ENCODE measurements at places on chromosomes 13 and 19. TPM values are rescaled to one million over a fixed set of nuclear protein-coding genes. Genes with fewer than 3 reads are reported as not detected.

The OR7A5 gene
- total RNA-seq = not detected

GRCh38 chr13:42494157-42494556, 79.8 kb upstream of the TNFSF11 start:
- no peak for DNase-seq

The PPM1N gene
- total RNA-seq = 0.42 TPM

The OR7C2 gene
- not detected for total RNA-seq

DNA sequence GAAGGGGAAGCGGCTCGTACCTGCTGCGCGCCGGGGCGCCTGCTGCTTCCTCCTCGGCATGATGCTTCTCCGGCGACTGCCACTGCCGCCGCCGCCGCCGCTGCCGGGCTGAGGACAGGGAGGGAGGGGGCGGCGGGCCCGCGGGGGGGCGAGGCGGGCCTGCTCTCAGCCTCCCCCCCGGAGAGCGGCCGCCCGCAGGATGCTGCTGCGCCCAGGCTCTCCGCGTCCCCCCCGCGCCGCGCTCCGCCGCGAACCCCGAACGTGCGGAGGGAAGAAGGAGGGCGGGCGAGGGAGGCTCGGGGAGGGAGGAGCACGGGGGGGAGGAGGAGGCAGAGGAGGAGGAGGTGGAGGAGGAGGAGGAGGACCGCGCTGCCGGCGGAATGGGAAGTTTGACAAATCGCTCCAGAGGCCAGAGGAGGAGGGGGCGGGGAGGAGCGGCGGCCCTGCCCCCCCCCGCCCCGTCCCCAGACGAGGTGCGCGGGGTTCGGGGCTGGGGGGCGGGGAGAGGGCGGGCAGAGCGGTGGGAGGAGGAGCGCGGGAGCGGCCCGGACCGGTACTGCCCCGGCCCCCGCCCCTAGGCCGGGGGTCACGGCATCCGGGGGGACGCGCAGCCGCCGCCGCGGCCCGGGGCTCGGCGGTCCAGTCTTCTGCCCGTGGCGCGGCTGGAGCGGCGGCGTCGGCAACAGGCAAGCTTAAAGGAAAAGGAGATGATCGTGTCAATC, at the start of gene TSHZ3:
TSHZ3 (minus strand) TSS at position 277 of the 722 bp plus-strand sequence; CDS start at position 60, 217 bp downstream.
- DNase-seq = no peak

DNA sequence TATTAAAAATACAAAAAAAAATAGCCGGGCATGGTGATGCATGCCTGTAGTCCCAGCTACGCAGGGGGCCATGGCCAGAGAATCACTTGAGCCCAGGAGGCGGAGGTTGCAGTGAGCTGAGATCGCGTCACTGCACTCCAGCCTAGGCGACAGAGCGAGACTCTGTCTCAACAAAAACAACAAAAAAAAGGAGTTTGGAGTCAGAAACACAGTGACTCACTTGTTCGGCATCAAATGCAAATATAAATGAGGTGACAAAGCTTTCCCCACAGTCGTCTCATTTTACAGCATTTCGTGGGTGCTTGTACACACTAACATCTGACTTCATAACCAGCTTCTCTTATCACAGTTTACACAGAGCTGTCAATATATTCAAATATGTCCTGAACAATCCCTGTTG, 11.0 kb downstream of the ZNF665 start:
- DNase-seq = no peak

GRCh38 chr19:18660051-18660910, 23.2 kb upstream of the CRTC1 start:
- peak; percentile 46 for DNase-seq

DNA sequence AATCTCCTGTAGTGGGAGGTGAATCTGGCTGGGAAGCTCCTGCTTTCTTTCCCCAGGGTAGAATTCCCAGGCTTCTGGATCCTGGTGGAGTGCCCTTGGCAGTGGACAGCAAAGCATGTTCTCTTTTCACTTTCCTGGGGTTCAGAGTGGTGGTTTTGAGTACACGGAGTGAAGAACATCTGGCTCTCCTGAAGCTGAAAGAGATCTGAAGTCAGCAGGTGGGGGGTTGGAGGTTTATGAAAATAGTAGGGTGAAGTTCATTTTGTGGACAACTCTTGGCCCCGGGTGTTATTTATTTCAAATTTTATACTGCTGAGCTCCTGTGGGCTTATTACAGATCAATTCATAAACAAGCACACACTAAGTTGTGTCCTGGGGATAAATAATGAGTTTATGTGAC, 497.3 kb downstream of the KLF5 start:
- DNase-seq = no peak

DNA sequence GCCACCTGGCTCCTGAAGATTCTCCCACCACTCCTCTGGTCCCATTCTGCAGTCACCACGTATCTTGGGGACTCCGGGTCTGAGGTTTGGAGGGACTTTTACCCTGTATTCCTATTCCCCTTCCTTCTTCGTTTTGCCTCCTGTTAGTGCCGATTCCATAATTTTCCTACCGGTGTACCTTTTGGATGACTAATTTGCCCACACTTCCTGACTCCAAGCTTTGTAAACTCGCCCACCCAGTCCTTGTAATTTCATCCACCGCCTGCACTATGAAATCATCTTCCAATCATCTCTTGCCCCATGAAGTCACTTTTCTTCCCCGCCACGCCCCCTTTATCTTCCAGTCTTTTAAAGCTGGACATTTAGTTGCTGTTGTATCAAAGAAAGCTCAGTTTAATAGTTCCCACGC, 572 bp downstream of the UCHL3 start:
- DNase-seq = peak; percentile 82

- DNase-seq = no peak
Measured at GRCh38 chr13:94716016-94716415, 3.7 kb upstream of the SOX21 start.

DNA sequence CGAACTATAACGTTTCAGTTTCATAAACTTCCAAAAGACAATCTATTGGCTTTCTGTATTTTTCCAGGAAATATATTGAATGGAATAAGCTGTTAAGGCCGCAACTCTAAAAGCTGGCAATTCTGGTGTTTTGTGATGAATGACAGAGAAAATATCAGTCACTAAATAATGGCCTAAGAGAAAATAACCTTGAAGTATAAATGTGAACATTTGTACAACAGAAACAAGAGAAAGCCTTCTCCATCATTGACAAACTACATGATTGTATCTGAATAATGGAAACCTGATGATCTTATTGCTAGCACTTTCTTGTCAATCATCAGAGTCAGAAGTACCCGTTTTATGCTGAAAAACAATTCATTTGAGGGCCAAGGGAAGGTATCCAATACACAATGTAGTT, 134.3 kb downstream of the TRPC4 start:
- no peak for DNase-seq

DNA sequence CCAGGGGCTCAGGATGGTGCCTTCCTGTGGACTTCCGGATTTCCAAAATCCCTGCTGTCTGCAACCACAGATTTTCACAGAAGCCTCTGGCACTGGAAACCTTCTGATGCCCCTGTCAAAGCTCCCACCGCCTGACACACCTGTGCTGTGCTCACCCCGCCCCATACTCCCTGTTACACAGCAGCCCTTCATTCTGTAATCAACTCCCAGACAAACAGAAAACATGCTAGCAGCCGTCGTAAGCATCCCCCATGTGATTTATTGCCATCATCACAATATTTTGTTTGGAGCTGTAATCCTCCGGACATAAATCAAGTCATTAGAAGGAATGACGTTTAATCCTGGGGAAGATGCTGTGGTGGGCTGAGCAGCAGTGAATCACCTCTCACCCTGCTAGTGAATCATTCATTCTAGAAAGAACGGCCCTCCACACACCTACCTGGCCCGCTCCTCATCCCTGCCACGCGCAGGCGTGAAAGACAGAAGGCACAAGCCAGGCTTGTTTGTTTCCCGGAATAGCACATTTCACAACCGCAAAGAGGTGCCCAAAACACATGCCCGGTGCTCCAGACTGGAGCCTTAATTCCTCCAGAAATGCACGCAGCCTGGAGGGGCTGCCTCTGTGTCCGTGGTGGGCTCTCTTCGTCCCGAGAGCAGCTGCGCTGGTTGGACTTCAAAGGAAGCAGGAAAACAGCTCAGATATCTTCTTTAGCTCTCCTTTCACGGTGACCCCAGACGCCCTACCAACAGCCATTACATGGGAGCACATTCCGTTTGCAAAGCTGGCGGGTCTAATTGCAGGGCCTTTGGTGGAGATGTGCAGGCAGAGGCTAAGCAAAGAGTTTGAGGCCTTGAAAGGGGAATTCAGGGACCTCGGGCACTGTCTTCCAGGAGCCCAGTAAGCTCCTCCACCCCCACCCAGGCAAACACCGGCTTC, 41.3 kb upstream of the KCTD15 start:
- DNase-seq = no peak

DNA sequence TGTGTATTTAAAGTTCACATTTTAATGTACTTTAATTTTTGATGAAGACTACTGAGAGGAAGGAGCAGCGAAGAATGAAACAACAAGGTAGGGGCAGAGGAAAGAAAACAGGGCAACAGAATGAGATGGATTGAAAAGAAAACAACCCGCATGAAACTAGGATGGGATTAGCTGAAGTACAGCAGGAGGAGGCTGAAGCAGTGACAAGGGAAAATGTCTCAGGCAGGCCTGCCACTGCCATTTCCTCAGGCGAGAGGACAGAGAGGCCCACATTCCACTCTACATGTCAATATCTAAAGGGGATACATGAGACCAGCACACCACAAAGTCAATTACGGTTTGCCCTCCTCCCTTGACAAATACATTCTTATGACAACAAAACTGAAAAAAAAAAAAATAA, 1703.2 kb downstream of the EFNB2 start:
- no peak for DNase-seq

DNA sequence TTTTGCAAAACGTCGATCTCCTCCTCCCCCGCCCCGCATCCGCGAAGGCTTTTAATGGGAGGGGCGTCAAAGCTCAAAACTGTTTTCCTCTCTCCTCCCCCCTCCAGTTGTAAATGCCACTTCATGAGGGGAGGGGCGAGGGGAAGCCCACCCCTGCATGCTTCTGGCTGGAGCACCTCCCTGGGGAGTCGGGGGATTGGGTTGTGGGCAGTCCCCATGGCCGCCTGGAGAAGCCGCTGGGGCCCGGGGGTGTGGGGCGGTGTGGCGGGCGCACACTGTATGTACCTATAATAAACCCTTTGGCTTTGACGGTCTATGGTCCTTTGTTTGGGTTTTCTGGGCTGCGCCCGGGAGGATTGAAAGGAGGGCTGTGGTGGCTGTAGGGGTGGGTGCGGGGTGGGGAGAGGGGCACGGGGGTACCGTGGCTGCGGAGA, 505 bp upstream of the SHKBP1 start:
- no peak for DNase-seq

GRCh38 chr13:45219123-45219891, 18.5 kb upstream of the KCTD4 start:
- DNase-seq = no peak

DNA sequence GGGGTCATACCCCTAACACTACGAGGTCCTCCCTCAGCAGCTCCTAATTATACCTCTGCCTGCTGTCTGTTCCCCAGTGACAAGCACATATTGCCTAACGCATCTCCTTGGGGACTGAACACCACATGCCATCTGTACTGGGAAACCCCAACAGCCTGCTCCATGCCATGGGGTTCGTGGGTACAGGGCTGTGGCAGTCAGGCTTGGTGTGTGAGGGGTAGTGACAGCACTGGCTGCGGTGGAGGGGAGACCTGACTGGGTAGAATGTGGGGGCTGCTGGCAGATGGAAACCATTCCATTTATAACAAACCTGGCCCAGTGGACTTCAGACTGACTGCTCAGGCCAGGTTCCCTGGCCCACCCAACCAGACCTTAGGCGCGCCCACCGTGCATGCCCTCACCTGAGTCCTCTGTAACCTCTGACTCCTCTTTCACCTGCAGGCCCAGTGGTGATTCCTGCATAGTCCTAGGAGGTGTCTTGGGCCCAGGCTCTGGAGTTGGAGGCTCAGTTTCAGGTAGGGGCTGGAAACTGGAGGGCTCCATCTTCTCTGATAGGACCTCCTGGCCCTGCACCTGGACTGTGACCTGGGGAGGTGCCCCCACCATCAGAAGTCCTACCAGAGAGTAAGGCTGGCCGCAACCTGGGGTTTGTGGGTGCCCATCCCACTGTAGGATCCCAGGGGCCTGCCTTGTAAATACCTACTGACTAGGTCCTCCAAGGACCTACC, 3.0 kb downstream of the MZF1 start:
- no peak for DNase-seq

GRCh38 chr13:66033924-66034323, 1196.2 kb downstream of the PCDH9 start:
- no peak for DNase-seq

DNA sequence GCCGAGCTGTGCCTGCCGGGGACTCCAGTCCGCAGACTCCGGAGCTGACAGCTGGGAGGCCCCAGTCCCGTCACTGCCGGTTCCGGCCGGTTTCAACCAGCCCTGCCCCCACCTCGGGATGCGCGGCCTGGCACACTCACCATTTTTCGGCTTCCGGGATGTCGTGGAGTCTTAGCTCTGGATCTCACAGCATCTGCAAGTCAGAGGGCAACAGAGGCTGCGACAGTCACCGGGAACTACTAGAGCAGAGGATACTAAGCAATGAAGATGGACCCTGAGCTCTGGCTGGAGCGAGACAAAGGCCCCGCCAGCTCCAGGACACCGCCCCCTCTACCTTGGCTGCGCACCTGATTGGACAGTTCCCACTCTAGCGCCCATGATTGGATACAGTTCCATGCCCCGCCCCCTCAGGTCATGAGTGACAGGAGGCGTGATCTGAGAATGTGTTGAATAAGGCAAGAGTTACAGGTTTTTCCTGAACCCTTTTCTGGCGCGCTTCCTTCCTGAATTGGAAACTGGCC, at the start of gene ZNF682:
ZNF682 (minus strand) TSS at position 303 of the 521 bp plus-strand sequence; CDS start at position 143, 160 bp downstream.
- DNase-seq = no peak

DNA sequence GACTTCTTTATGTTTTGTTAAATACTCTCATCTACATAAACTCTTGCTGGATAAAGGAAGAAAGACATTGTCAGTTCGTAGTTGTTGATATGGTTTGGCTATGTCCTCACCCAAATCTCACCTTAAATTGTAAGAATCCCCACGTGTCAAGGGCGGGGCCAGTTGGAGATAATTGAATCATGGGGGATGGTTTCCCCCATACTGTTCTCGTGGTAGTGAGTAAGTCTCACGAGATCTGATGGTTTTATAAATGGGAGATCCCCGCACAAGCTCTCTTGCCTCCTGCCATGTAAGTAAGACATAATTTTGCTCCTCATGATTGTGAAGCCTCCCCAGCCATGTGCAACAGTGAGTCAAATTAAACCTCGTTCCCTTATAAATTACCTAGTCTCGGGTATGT, 3.6 kb downstream of the ADGRE1 start:
- DNase-seq = no peak

Data from MCF 10A (cell line).